ENCODE measurements at places on chromosomes 11 and 22. TPM values are rescaled to one million over a fixed set of nuclear protein-coding genes. Genes with fewer than 3 reads are reported as not detected.

GRCh38 chr11:88231894-88232482 is 56.7 kb upstream of the RAB38 start:
- peak; percentile 1 for DNase-seq

DNA sequence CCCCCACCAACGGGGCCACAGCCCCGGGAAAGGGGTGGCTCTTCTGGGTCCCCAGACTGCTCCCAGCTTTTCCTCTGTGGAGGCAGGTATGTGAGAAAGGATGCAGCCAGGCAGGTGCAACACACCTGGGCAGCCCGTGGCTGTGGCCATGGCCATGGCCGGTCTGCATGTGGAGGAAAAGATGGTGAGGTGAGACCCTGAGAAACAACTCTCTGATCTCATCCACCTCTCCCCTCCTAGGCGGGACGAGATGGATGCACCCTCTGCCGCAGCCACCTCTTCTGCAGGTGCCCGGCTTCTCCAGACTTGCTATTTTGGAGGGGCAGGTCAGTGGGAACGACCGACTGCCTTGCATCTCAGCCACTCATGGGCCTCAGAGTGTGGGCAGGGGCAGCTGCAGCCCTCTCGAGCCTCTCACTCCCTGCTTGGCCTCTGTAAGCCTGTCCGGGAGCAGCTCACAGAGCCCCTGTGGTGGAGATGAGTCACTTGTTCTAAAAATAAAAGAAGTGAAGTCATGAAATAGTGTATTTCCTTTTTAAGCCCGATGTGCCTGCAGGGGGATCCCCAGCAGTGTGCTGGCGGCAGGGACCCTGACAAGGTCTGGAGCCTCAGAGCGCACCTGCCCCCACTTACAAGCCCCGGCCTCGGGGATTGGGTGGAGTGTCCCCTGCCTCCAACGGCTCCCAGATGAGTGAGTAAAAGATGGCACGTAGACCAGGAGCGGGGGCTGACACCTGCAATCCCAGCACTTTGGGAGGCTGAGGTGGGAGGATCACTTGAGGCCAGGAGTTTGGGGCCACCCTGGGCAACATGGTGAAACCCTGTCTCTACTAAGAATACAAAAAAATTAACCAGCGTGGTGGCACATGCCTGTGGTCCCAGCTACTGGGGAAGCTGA is 10.7 kb downstream of the SMIM38 start:
- DNase-seq, result peak; percentile 97

DNA sequence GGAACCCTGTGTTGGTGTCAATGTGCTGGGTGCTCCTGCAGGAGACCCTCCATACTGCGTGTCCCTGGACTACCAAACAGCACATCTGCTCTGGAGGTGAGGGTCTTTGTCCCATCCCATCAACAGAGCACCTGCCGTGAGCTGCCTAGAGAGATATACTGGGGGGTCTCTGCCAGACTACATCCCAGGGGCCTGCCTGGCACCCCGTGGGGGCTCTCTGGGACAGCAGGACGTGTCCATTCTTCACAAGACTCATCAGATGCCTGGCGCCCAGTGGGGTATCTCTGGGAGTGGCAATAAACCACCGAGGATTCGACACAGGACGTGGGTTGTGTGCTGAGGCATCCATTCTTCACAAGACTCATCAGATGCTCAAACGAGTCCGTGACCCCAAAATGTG is 42.7 kb downstream of the SHANK2 start:
- no peak for DNase-seq

- DNase-seq, result no peak
Observed at GRCh38 chr11:44244639-44245310, 65.2 kb downstream of the ALX4 start.

The CCDC87 gene
- not detected for total RNA-seq

The HBB gene
- not detected for total RNA-seq

All from SJSA1 (cell line).